NCI-H187 (cell line): ENCODE measurements at places on chromosomes 3 and 15.

DNA sequence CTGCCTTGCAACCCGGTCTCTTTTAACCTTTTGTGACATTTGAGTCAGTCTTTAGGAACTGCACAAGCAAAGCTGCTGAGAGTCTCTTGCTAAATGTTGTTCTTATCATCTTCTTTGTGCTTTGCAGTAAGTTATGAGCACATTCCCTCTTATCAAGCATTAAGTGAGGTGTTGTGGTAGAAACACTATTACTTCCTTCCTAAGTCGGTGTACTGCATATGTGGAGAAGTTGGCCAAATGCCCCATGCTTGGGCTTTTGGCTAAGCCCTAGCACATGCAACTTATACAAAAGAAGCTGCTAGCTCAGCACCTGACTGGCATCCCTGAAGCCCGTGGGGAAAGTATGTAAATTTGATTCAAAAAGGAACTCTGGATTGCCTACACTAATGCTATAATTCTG lies 136.5 kb upstream of the RBMS3 start:
- no peak for DNase-seq

DNA sequence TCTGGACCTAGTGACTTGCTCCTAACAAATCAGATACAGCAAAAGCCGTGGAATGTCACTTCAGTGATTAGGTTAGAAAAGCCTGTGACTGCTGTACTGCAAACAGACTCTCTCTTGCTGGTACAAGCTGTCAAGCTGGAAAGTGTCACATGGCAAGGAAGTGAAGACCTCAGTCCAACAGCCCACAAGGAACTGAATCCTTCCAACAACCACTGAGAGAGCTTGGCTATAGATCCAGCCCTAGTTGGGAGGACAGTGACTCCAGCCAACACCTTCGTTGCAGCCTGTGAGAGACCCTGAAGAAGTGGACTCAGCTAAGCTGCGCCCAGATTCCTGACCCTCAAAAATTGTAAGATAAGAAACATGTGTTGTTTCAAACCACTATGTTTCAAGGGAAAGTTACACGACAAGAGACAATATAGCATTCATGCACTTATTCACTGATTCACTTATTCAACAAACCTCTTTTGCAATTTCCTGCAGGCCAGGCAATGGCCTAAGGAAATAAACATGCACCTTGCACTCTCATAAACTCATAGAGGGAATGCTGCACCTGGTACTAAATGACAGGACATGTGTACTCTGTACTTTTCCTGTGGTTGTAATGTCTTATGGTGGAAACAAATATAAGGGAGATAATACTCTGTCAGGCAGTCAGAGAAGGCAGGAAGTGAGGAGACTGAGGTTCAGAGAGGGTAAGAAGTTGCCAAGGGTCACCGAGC lies 142.9 kb downstream of the CADPS start:
- DNase-seq = no peak

DNA sequence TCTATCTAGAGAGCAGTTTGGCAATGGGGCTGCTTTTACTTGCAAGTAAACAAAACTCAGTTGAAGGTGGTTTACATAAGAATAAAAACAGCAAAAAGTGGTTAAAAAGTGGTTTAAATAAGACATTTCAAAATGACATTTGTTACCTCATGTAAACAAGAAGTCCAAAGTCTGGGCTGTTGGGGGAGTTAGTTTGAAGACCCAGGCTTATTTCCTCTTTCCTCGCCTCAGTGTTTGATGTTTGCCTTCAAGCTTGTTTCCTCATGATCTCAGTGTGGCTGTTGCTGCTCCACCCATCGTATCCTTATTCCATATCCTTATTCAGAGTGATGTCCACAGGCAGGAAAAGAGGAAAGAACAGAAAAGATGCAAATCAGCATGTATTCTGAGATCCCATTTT lies 15.2 kb downstream of the CGNL1 start:
- no peak for DNase-seq

GRCh38 chr15:60969658-60970057 lies 259.4 kb downstream of the RORA start:
- no peak for DNase-seq

DNA sequence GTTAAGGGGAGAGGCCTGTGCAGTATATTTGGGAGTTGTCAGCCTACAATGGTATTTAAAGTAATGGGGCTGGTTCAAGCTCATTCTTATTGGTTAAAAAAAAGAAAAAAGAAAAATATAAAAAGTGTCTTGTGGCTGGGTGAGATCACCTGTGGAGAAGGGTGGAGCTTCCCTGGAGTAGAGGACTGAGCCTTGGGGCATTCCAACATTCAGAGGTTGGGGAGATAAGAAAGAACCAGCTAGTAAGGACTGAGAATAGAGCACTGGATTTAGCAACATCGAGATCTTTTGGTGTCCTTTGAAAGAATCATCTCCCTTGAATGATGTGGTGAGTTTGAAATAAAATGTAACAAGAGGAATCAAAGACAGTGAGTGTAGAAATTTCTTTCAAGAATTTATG lies 5.2 kb downstream of the SLC49A4 start:
- no peak for DNase-seq

GRCh38 chr3:89227218-89227617 lies 119.8 kb downstream of the EPHA3 start:
- DNase-seq = no peak

- DNase-seq = no peak
These were observed 101.7 kb downstream of the ZNF609 start for GRCh38 chr15:64562003-64562640.

DNA sequence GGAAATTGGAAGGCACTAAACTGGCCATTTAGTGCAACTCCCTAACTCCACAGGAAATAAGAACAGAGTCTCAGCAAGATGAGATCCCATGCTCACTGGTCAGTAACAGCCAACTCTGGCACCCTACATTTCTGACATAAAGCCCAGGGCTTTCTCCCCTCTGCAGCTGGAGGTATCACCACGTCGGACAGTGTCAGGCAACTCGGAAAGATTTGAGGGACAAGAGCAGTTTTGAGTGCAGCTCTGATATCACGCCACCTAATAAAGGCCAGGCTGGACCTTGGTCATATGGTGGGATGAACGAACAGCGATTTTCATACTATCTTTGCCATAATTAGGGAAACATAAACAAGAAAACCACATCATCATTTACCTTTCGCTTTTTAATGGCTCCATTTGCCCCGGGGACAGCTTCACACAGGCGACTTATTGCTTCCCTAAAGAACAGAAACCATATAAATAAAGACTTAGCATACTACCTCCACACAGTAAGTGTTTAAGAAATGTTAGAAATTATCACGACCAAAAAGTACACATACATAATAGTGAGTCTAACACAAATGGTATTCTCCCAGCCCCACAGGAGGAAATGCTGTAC lies 12.5 kb downstream of the EID1 start:
- DNase-seq = no peak

DNA sequence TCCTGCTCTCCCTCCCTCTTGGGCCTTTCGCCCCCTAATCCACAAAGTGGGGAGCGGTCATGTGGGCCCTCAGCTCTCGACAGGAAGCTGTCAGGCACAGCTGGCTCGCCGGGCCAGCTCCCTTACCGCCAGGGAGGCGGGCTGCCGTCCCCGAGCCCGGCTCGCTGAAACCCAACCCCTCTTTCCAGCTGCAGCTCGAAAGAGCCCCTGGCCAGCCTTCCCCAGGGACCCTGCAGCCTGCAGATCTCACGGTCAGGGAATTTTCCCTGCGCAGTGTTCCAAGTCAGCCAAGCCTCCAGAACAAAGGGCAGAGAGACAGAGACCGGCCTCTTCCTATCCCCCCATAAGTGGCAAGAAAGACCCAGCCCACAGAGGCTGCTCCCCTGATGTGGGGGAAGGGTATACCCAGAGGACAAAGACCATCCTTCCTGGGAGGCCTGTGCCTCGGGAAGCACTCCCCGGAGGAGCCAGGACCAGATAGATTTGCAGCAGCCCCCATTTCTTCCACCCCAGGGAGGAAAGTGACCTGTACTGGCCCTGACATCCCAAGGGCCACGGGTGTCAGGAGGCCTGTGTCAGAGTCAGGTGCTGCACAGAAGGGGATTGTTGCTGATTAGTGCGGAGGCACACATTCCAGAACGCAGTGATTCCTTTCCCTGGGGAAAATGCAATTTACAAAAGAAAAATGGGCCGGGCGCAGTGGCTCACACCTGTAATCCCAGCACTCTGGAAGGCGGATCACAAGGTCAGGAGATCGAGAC lies 32.6 kb downstream of the MAGEF1 start:
- no peak for DNase-seq

DNA sequence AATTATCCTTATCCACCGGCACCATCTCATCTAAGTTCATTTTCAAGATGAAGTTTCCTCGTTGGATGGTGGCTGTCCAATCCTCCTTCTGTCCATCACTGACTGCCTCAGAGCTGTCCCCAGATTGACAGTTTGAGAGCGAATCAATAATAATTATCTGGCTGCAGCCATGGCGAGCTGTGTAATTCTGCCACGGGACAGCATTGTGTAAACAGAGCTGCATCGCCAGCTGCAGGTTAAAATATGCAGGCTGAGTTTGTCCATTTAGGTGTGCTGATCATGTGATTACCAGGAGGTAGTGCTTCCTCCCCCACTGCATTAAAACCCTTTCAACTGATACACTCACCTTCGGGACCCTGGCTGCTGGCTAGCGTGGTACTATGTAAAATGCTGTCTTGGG lies 461.9 kb upstream of the ONECUT1 start:
- DNase-seq = peak; percentile 2

GRCh38 chr3:37032961-37033360 lies 39.6 kb downstream of the MLH1 start:
- no peak for DNase-seq

DNA sequence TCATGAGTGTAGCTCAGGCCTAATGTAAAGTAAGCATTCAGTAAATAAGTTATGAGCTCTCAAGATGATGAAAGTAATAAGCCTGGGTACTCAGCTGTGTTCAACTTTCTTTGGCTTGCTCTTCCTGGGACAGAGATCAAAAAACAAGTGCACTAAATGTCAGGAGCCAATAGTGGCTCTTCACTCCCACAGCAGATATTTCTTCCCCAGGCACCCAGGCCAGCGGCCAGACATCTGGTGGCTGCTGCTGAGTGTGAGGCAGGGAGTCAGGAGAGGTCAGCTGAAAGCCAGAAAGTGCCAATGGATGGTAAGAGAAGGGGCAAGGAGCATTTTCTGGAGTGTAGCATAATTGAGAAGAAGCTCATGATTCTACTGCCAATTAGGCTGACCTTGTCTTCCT lies 18.2 kb upstream of the ITGA11 start:
- no peak for DNase-seq

DNA sequence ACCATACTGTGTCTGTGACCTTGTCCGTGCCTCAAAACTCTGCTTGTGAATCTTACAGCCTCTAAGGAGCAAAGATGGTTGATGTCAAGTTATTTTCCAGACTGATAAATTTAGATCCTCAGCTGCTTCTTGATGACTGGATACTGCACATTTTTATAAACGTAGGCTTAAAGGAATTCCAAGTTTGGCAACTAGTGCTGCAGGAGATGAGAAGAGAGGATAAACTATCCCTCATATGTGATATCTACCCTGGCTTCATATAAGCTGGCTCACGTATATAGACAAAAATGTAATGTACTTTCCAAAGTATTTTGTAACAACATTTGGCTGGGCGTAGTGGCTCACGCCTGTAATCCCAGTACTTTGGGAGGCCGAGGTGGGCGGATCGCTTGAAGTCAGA lies 89.6 kb downstream of the GMPS start:
- DNase-seq = no peak

DNA sequence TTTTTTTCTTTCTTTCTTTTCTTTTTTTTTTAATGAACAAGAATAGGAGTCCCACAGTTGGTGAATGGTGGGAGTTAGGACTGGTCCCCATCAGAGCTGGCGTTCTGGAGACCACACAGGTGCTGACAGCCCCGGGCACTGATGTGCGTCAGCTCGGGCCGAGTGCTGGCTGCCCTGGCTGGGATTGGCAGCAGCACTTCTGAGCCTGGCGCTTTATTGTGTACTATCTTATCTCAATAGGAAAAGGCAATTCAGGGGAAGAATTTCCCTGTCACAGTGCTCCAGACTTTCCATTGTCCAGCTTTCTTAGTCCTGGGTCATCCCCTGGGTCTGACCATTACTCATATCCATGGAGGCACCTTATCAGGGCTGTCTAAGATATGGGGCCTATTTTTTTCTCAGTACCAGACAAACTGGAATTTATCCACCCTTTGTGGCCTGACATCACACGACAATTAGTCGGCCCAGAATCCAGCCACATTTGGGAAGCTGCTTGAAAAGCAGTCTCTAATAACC lies 54.1 kb downstream of the TMEM44 start:
- no peak for DNase-seq

DNA sequence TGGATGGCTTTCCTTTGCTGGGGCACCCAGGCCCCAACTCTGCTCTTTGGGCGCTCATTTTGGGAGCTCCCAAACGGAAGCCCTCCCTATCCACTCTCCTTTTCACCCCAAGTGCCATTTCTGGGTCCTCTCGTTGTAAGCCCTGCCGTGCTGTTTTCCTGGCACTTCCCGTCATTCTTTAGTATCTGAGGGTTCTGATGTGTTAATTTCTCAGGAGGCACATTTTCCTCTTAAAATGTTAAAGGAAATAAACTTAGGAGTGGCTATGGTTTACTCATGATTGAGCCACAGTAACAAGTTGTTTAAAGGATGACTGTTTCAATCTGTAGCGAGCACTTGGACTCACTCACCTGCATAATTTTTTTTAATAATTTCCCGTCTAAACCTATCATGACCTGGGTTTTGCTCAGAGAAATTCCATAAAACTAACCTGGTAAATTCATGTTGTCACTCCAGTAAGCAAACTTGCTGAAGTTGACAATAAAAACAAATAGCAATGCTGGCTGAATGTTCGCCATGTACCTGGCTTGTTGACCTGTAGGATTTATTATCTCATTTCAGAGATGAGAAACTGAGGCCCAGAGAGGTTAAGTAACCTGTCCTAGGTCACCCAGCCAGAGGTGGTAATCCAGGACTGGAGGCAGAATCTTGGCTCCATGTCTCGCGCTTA lies 10.6 kb downstream of the ALDH1A3 start:
- DNase-seq = peak; percentile 56
